ENCODE measurements at places on chromosomes 1 and 21. TPM values are rescaled to one million over a fixed set of nuclear protein-coding genes. Genes with fewer than 3 reads are reported as not detected.
A peak's percentile ranks its signal among the peaks of the same experiment; 100 is the strongest.

The COL8A2 gene
- total RNA-seq: 1.3 TPM

DNA sequence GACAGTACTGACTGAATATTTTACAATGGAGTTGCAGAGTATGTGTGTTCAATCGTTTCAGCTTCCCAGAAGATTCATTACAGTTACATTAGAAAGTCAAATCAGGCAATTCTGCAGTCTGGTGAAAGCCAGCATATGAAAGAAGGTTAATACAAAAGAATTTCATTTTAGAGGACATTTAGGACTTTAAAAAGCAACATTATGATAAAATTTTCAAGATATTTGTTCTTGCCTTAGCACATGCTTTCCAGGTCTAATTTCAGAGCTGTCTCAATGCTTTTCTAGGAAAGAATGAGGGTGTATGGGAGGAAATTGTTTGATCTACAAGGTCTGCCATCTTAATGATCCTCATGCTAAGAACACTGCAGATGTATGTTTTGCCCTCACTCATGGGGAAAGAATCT is 63.2 kb downstream of the RERE start:
- no peak for DNase-seq

The HLX gene
- 3.5 TPM for total RNA-seq

DNA sequence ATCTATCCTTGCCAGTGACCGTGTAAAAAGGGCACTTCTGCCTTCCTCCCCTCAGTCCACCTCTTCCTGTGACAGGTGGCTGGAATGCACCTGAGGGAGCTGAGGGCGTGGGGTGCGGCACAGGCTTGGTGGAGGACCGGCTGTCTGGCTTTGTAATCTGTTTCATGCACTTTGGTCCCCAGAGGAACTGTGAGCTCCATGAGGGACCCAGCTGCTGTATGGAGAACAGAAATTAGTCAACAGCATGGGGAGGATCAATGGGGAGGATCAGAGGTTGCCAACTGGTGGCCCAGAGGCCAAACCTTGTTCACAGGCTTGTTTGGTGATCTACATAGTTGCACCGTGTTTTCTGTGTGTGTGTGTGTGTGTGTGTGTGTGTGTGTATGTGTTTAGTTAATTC is 19.0 kb upstream of the LUZP1 start:
- no peak for DNase-seq

GRCh38 chr1:94792473-94793295 is 27.5 kb upstream of the SLC44A3 start:
- peak; percentile 35 for DNase-seq

The RIMKLA gene
- total RNA-seq: 2.4 TPM

DNA sequence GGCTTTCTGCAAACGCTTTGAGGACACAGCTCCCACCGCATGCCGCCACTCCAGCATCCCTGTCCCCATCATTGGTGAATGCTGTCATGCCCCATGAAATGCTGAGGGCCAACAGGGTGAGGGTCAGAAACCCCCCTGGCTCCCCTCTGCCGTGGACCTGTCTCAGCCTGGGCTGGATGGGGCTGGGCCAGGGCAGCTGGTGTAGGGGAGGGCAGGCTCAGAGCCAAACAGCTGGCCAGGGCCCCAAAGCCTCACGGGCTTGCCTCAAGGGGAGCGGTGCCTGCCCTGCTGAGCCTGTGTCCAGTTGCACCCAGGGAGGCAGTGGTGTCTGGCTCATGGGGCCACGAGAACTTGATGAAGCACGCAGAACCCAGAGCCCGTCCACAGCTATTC is 49.7 kb downstream of the S100B start:
- no peak for DNase-seq

The ICOSLG gene
- total RNA-seq: 4.1 TPM

- no peak for DNase-seq
Measured at GRCh38 chr1:185245466-185245865, 71.6 kb downstream of the IVNS1ABP start.

DNA sequence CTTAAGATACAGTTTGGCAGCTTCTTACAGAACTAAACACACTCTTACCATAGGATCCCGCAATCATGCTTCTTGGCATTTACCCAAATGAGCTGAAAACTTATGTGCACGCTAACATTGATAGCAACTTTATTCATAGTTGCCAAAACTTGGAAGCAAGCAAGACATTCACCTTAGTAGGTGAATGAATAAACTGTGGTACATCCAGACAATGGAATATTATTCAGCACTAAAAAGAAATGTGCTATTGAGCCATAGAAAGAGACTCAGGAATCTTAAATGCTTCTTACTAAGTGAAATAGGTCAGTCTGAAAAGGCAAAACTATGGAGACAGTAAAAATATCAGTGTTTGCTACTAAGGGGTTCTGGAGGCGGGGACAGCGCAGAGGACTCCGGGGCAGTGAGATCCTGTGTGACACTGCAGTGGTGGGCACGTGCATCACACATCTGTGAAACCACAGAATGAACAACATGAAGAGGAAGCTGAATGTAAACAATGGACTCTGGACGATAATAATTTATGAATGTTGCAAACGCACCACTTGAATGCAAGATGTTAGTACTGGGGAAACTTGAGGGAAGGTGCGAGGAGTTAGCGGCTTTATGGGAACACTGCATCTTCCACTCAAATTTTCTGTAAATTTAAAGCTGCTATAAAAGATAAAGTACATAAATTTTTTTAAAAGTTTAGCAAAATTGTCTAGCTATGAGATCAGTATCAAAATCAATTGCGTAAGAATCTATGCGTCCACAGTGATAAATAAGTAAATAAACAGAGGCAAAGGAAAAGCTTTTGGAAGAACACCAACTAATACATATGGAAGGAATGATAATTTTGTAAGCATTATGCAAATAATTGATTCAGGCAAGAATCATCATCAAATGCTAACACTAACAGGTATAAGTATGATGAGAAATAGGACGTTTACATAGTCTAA is 15.4 kb upstream of the SPATC1L start:
- DNase-seq: no peak

- DNase-seq: no peak
Measured at GRCh38 chr1:29342351-29342750, 106.0 kb downstream of the PTPRU start.

DNA sequence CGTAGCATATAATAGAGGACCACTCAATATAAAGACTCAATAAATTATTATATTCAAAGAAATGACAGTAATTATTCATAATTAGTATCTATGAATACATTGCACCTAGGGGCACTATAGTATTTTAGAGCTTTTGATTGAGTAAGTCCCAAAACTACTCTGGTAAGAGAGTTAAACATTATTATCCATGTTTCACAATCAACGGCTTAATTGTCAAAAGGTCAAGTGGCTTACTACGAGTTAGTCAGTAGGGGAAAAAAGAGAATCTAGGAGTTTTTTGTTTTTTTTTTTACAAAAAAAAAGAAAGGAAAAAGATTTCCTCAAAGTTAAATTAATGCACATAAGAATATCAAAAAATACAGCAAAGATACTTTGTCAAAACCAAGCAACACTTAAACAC is 20.4 kb upstream of the LAMC1 start:
- DNase-seq: no peak

DNA sequence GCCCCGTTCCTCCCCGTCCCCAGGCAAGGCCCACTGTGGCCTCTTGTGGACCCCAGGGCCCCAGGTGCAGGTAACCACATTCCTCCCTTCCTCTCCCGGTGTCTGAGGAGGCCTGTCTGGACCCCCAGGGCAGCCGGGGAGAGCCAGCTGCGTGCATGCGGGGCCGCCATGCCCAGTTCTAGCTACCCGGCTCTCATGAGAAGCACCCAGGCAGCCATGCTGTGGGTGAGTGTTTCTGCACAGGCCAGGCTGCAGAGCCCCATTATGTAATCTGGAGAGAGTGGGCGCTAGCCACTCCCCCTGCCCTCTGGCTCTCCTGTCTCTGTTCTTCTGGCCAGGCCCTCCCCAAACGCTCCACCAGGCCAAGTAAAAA is 18.4 kb upstream of the PLEKHG5 start:
- DNase-seq: no peak

- DNase-seq: no peak
Measured at GRCh38 chr1:63857478-63857877, 83.7 kb downstream of the ROR1 start.

DNA sequence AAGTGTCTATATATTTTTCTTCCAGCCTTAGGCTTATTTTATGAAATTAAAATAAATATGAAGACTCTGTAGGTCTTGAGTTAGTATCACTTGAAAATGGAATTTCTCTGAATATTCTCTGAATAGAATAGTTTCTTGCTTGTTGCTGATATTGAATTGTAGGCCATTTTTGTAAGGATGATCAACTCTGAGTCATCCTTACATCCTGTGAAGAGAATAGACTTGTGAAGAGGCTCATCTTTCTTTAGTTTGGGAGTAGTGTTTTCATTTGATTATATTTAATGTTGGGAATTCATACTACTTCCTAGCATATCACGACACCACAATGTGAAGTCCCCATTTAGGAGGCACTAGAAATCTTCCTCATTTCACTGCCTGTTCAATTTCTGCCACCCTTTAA is 27.5 kb upstream of the CD1D start:
- no peak for DNase-seq

- DNase-seq: peak; percentile 88
Measured at GRCh38 chr1:29124366-29125236, 898 bp upstream of the TMEM200B start.

GRCh38 chr1:45953934-45954847 is 150.8 kb downstream of the MAST2 start:
- no peak for DNase-seq

DNA sequence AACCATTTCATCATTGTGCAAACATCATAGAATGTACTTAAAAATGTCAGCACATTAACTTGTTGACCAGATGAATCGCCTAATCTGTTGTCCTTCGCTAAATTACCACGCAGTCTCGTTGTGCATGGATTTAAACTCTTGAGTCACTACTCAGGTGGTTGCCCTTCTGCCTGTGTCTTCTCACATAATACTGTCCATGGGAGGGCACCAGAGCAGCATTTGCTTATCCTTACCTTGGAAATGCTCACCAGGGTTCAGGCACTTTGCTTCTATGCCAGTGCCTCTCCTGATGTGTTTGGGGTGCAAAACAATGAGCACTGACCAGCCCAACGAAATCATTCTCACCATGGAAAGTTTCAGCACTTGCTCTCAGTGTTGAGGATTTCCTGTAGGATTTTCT is 559.9 kb downstream of the RWDD3 start:
- DNase-seq: peak; percentile 13

DNA sequence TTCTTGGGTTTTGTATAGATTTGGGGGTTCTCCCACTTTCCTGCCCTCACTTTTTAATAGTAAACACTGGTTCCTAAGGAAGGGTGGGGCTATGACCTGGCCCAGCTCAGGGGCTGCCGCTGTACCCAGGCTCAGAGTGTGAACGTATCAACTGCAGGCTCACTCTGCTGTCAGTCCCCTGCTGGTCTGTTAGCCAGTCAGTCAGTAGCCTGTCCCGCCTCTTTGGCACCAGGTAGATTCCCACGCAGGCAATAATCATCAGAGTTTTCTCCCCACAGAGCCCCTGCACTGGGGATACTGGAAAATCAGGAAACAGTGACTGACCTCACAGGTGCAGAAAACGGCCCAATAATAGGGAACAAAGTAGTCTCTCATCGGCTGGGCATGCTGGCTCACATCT is 15.0 kb upstream of the ALPL start:
- DNase-seq: no peak

The FNDC10 gene
- total RNA-seq: 36.8 TPM

The SPATA45 gene
- 3.2 TPM for total RNA-seq

The ARHGEF2 gene
- 56.6 TPM for total RNA-seq

GRCh38 chr1:59265622-59266021 is 31.3 kb upstream of the FGGY start:
- DNase-seq: no peak

GRCh38 chr1:221698579-221699349 is 43.1 kb downstream of the DUSP10 start:
- no peak for DNase-seq

The NENF gene
- 54.6 TPM for total RNA-seq

The NBPF6 gene
- total RNA-seq: 1.8 TPM

GRCh38 chr1:22915816-22916470 is 56.7 kb downstream of the LACTBL1 start:
- no peak for DNase-seq

GRCh38 chr1:74729741-74730478 is 2.9 kb downstream of the CRYZ start:
- DNase-seq: no peak

GRCh38 chr1:2044510-2045319 is 5.5 kb upstream of the PRKCZ start:
- peak; percentile 77 for DNase-seq

- no peak for DNase-seq
Measured at GRCh38 chr1:183570451-183570850, 19.8 kb downstream of the NCF2 start.

The HHIPL2 gene
- total RNA-seq: 5.9 TPM

DNA sequence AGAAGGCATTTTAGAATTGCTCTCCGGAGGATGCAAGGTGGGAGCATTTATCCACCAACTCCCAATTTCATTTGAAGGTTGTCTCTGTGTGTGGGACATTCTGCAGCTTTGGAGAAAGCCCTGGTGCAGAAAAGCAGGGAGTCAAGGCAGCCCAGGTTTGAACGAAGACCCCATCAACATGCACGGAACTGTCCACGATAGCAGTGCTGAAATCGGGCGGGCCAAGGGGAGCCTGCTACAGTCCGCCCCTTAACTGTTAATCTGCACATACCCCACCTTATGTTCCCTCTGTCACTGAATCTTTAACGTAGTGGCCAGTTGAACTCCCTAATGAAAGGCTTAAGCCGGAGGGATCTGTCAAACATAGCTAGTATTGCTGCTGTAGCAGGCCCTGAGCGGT is 68.8 kb upstream of the C1orf174 start:
- no peak for DNase-seq

The RBM11 gene
- 5.3 TPM for total RNA-seq

DNA sequence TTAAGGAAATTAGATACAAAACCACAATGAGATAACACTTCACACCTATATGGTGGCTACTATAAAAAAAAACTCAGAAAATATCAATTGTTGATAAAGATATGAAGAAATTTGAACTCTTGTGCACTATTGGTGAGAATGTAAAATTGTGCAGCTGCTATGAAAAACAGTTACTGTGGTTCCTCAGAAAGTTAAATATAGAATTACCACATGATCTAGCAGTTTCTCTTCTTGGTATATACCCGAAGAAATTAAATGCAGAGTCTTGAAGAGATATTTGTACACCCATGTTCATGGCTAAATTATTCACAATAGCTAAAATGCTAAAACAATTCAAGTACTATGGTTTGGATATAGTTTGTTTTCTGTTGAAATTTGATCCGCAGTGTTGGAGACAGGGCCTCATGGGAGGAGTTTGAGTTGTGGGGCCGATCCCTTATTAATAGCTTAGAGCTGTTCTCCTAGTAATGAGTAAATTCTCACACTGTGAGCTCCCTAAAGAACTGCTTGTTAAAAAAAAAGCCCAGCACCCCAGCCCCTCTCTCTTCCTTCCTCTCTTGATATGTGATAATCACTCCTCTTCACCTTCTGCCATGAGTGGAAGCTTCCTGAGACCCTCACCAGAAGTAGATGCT is 1412.1 kb downstream of the PLA2G4A start:
- DNase-seq: no peak

The ACKR1 gene
- 14.9 TPM for total RNA-seq

GRCh38 chr1:233281711-233282581 is 13.6 kb downstream of the PCNX2 start:
- no peak for DNase-seq

- DNase-seq: peak; percentile 57
Measured at GRCh38 chr1:9150582-9151327, 21.9 kb upstream of the GPR157 start.

- DNase-seq: no peak
Measured at GRCh38 chr1:58076258-58076657, 470.3 kb downstream of the OMA1 start.

GRCh38 chr1:86445919-86446318 is 21.9 kb downstream of the CLCA2 start:
- DNase-seq: no peak

The GPR25 gene
- total RNA-seq: 0.87 TPM

- DNase-seq: no peak
Measured at GRCh38 chr1:182367926-182368325, 23.7 kb downstream of the GLUL start.
